Jurkat, Clone E6-1 (cell line): ENCODE measurements at places on chromosomes 2 and 18.

GRCh38 chr2:241770185-241770935 lies 6.3 kb upstream of the GAL3ST2 start:
- no peak for DNase-seq

GRCh38 chr2:175111200-175111657 lies 56.8 kb downstream of the ATF2 start:
- DNase-seq, result peak; percentile 55

- no peak for DNase-seq
These were observed 184.3 kb downstream of the UBE2E3 start for GRCh38 chr2:181164699-181165098.

- peak; percentile 64 for DNase-seq
These were observed 184.4 kb upstream of the SLC39A10 start for GRCh38 chr2:195472501-195473234.

GRCh38 chr2:26644188-26644835 lies 3.1 kb upstream of the CIB4 start:
- no peak for DNase-seq

DNA sequence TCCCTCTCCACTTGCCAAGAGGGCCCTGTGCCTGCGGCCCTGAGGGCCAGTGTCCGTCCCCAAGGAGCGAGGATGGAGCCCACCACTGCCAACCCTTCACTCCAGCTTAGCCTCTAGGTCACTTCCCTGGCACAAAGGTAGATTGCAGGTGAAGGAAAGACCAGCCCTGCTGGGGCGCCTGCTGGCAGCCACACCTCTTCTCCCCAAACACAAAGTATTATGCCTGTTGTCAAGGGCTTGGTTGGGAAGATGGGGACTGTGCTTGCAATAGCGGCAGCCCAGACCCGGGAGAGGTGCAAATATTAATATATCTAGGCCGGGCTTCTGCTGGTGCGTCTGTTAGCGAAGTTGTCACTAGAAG lies 7.7 kb downstream of the KCNF1 start:
- DNase-seq, result no peak

GRCh38 chr2:197869501-197870111 lies 65.2 kb downstream of the PLCL1 start:
- peak; percentile 94 for DNase-seq

- DNase-seq, result peak; percentile 49
These were observed 54.5 kb downstream of the SIGLEC15 start for GRCh38 chr18:45879681-45880655.

- no peak for DNase-seq
These were observed 24.0 kb downstream of the ARMC9 start for GRCh38 chr2:231222318-231223000.

- DNase-seq, result no peak
These were observed 67.6 kb downstream of the FEZ2 start for GRCh38 chr2:36530178-36530982.

DNA sequence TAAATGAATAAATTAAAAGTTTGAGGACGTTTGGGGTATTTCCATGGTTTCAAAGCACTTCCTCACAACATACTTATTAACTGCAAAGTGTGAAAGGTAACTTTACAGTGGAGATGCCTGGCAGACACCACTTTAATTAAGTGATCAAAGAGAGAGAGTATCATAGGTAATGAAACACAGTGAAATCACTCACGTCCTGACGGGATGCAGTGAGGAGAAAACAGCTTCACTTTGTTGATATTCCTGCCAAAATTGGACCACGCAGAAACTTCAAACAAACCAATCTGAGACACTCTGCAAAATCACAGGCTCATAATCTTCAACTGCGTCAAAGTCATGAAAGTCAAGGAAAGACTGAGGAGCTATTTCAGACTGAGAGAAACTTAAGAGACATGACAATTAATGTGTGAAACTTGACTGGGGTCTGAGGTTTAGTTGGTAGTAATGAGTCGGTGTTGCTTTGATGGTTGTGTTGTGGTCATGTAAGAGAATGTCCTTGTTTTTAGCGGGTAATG lies 66.0 kb upstream of the ITGB6 start:
- DNase-seq, result peak; percentile 27

- DNase-seq, result no peak
These were observed 9.2 kb upstream of the DNAH7 start for GRCh38 chr2:196077821-196078220.

DNA sequence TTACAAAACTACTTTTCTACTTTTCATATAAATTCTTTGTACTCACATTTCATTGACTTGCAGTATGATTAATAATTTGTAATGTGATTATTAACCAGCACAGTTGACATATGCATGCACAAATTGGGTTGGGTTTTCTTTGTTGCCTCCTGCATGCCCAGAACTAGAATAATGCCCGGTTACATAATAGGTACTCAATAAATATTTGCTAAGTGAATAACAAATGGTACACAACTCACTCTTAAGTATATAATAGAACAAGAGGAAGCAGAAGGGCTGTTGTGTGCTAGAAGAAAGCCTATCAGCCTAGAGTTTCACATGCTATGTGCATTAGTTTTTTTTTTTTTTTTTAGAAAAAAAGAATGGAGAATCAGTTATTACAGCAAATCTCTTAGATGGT lies 9.3 kb downstream of the RDH14 start:
- no peak for DNase-seq

DNA sequence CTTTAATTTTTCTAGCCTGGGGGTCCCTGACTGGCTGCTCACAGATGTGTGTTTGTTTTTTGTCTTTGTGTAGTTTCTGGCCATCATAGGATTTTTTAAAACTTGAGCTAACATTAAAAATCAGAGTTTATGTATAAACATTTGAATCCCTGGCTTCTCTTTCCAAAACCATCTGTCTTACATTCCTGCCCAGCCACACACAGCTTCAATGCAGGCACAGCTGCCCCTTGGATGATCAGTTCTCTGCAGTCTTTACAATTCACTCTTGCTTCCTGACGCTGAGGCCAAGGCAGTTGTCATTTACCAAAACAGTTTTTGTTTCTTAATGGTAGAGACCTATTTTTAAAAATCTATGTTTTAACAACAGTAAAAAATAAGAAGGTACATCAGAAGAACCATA lies 169.2 kb upstream of the LRRTM1 start:
- no peak for DNase-seq

- no peak for DNase-seq
These were observed 237.9 kb upstream of the MMADHC start for GRCh38 chr2:149825473-149825872.
